ENCODE measurements at places on chromosomes 4 and X.

- no peak for DNase-seq
Measured at GRCh38 chrX:68698942-68699341, 51.5 kb downstream of the STARD8 start.

- no peak for DNase-seq
Measured at GRCh38 chrX:154650221-154650510, 3.2 kb downstream of the CTAG2 start.

GRCh38 chr4:176635372-176636261 lies 157.1 kb downstream of the VEGFC start:
- no peak for DNase-seq

- DNase-seq: no peak
Measured at GRCh38 chr4:2624782-2625530, 88.5 kb downstream of the FAM193A start.

- peak; percentile 36 for DNase-seq
Measured at GRCh38 chrX:56733459-56734046, 4.5 kb downstream of the NBDY start.

GRCh38 chr4:137768196-137768595 lies 235.9 kb upstream of the PCDH18 start:
- no peak for DNase-seq

- DNase-seq: no peak
Measured at GRCh38 chr4:15562114-15562513, 92.4 kb downstream of the CC2D2A start.

GRCh38 chr4:23290656-23291055 lies 597.9 kb downstream of the GBA3 start:
- DNase-seq: no peak

DNA sequence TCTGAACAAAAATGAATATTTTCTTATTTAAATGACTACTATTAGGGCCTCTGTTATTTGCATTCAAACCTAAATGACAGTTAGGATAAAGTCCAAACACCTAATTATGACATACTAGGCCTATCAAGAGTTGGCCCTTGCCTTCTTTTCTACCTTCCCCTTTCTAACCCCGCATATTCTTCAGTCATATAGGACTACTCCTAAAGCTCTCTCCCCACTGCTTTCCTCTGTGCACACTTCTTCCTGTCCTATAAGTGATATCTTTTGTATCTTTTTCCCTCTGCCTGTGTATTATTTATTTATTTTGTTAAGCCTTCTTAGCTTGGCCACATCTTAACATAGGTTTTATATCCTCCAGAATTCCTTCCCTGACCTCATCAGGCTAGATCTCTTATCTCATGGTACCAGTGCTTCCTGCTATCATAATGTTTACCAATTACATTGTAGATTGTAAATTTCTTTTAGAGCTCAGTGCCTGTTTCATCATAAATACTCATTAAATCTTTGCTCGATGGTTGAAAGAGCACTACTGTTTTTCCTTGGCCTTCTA lies 22.5 kb downstream of the ERVMER34-1 start:
- no peak for DNase-seq

DNA sequence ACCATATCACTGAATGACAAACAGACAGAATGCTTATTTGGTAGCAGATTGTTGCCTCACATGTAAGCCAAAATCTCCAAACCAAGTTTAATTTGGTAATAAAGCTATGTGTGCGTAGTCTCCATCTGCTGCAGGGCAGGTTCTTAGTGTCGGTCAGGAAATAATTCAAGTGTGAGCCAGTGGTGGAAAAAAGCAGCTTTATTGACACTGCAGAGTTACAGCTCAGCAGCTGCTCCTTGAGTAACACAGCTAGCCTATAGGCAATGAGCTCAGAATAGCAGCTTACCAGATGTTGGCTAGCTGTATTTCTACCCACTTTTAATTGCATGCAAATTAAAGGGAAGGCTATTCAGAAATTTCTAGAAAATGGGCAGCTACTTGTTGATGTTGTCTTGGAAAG lies 757.8 kb upstream of the HS3ST1 start:
- no peak for DNase-seq

DNA sequence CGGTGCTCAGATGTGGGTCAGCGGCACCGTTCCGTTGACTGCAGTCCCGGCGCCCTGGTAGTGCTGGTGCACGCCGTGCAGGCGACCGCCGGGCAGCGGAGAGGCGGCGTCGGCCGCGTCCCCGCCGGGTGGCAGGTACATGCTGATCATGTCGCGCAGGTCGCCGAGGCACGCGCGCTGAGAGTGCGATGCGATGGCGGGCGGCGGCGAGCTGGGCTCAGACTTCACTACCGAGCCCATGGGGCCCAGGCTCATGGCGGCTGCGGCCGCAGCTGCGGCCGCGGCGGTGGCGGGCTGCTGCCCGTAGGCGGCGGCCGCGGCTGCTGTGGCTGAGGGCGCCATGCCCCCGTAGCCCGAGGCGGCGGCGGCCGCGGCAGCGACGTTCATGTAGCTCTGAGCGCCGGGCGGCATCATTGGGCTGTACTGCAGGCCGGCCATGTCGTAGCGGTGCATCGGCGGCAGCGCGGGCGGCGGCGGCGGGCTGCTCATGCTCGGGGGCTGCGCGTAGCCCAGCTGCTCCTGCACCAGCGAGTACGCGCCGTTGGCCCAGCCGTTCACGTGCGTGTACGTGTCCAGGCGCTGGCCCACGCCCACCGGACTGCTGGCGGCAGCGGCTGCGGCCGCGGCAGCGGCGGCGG lies 1.0 kb downstream of the SOX3 start:
- no peak for DNase-seq

GRCh38 chr4:93532234-93532633 lies 296.3 kb upstream of the ATOH1 start:
- DNase-seq: no peak

GRCh38 chr4:154612472-154613414 lies at the start of gene FGG:
FGG (minus strand) TSS chr4:154612656; CDS start chr4:154612609, 47 bp downstream.
- no peak for DNase-seq

DNA sequence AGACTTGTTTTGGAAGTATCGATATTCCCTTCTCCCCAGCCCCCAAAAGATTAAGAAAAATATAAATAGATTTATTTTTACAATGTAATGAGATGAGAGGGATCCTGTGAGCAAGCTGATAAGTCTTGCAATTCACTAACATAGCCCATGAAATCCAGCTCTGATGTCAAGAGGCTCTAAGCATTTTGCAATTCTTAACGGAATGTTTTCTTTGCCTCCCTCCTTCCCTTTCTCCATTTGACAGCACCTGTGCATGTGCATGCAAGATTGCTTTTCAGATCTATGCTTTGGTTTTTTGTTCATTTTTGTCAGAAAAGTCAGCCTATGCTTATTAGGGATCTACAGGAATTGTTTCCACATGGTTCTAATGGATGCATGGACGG lies 169.9 kb downstream of the SLIT2 start:
- DNase-seq: no peak

DNA sequence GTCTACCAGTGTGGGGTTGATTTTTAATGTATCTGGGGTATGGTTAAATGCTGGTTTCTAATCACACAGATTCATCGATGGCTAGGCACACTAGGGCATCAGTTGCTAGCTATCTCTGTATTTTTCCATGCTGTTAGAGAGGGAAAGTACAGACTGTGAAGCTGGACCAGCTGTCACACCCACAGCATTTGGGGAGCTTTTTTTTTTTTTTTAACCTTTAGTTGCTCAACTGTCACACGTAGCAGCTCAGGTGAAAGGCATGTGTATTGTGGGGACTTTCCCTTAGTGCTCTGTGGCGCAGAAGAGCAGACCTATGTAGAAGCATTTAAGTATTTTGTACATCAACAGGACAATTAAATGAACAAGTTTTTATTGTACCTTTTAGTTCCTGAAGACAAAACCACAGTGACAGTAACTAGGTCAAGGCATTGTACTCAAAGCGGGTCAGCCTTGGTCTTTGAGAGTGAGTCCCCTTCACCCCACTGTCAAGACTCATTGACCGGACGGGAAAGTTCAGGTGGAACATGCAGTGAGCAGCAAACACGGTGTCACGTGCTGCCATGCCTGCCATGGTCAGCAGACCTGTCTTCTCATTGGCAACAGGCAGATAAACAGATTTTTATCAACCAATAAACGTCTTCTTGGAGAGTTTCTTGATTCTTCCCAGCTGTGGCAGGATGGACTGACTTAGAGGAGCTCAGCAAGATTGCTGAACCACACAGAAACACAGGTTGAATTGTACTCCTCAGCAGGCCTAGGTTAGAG lies 65.3 kb downstream of the CASP3 start:
- no peak for DNase-seq
